NCI-H69 (cell line): ENCODE measurements at places on chromosomes 13 and 19.
A peak's percentile ranks its signal among the peaks of the same experiment; 100 is the strongest.

GRCh38 chr19:51158474-51159129 lies 16.5 kb downstream of the SIGLEC7 start:
- peak; percentile 57 for DNase-seq

GRCh38 chr19:32442650-32443049 lies 37.1 kb downstream of the DPY19L3 start:
- no peak for DNase-seq

DNA sequence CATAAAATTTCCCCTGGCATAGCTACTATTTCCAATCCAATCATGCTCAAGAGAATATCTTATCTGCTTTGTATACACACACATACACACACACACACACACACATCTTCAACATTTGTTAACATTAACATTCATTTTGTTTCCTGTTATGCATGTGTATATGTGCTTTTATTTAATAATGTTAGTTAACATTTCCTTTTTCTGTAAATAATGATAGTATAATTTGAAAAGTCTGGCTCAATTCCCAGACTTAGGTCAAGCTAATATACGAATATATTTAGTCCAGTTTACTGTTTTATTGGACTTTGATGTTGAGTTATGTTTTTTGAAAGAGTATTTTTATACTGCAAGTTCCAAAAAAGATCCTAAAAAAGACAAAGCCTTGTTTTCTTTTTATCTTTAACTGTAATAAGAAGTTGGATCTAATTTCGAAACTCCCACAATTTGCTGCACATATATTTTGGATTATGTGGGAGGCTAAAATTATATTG lies 1072.4 kb downstream of the EFNB2 start:
- no peak for DNase-seq

DNA sequence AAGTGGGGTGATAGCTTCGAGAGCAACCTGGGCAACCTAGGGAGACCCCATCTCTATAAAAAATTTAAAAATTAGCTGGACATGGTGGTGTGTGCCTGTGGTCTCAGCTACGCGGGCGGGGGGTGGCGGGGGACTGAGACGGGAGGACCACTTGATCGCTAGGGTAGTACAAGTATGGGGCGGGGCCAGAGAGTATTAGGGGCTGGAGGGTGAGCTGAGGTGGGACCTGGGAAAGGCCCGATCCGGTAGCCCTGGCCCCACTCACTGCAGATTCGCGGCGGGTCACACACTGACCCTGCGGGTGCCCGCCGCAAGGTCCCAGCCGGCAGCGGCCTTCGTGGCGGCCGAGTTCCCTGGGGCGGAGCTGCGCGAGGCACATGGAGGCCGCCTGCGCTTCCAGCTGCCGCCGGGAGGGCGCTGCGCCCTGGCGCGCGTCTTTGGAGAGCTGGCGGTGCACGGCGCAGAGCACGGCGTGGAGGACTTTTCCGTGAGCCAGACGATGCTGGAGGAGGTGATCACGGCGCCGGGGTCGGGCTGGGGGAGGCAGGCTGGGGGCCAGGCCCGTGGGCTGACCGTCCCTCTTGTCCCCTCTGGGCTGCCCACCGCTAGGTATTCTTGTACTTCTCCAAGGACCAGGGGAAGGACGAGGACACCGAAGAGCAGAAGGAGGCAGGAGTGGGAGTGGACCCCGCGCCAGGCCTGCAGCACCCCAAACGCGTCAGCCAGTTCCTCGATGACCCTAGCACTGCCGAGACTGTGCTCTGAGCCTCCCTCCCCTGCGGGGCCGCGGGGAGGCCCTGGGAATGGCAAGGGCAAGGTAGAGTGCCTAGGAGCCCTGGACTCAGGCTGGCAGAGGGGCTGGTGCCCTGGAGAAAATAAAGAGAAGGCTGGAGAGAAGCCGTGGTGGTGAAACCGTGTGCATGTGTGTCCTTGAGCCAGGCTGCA lies 2.0 kb upstream of the ARHGAP45 start:
- peak; percentile 82 for DNase-seq

- no peak for DNase-seq
Measured at GRCh38 chr19:5360003-5360780, 19.6 kb upstream of the PTPRS start.

DNA sequence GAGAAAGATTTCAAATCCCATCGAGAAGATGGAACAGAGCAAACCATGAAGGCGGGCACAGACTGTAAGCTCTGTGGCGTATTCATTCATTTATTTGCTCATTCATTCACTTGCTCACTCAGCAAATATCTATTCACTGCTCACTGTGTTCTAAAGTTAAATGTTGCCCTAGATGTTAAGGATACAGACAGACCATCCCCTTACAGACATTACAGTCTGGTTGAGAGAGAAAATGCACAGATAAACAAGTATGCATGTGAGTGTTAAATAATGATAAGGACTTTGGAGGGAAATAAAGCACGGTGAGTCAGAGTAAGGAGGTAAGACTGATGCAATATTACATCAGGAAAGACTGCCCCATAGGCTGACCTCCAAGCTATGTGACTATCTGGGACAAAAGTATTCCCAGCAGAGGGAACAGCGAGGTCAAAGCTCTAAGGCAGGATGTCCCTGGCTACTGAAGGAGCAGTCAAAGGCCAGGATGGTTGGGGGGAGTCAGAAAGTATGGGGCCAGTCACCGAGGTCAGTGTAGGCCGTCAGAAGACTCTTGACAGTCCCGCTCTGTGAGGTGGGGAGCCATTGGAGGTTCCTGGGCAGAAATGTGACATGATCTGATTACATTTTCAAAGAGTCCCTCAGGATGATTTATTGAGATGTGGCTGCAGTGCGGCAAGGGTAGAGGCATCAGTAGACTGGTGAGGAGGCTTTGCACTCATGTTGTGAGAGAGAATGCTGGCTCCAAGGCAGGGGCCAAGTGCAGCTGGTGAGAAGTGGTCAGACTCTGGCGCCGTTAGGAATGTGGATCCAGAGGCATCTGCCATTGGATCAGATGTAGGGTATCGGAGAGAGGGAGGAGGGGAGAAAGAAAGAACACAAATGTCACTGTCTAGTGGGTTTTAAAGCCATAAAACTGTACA lies 37.9 kb downstream of the MBNL2 start:
- no peak for DNase-seq

DNA sequence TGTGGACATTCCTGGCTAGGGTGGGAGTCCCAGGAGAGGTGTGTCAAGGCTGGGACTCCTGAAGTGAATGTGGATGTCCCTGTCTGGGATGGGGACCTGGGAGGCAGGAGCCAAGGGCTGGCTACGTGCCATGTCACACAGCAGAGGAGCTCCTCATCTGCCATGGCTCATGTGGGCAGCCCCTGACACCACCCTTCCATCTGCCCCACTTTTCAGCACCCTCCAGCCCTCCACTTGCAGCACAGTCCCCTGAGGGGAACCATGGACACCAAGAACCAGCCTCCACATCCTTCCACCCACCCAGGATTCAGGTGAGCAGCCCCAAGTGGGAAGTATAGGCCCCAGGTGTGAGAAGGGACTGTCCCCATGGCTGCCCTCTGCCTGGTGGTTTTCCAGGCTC lies 1.7 kb downstream of the ZNF446 start:
- no peak for DNase-seq

- no peak for DNase-seq
Measured at GRCh38 chr19:33368074-33368864, 5.2 kb upstream of the CEBPG start.

GRCh38 chr13:57569986-57570385 lies 61.6 kb upstream of the PCDH17 start:
- DNase-seq: no peak

DNA sequence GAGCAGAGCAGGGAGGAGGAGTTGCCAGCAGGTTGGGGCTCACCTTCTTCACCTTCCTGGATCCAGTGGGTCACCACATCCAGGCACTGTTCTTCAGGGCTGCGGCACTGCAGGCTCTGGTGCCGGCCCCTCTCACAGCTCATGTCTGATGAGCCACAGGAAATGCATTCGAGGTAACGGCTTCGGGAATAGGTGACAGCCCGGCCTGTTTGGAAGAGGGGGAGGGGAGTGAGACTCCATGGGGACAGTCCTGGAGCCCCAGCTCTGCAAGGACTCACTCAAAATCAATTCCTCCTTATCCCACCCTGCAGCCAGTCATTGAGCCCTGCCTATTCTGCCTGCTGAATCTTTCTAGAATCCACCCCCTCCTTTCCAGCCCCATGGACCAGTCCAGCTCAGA lies 13.5 kb downstream of the PLAUR start:
- no peak for DNase-seq

- DNase-seq: no peak
Measured at GRCh38 chr19:58046856-58047255, 12.2 kb upstream of the ZNF135 start.

GRCh38 chr13:47723898-47724297 lies 277.2 kb downstream of the SUCLA2 start:
- no peak for DNase-seq

DNA sequence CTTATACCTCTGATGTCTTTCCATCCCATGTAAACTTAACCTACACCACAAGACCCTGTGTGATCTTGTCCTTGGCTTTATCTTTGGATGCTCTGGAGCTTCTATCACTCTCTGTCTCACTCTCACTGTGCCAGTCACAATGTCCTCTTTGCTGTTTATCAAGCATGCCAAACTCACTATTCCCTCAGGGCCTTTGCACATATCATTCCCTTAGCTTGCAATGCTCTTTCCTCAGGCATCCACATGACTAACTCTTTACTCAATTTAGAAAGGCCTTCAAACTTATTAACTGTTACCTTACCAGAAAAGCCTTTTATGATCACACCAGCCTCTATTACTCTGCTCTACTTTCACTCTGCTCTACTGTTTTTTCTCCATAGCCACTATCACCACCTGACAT lies 354.1 kb downstream of the RFC3 start:
- no peak for DNase-seq

DNA sequence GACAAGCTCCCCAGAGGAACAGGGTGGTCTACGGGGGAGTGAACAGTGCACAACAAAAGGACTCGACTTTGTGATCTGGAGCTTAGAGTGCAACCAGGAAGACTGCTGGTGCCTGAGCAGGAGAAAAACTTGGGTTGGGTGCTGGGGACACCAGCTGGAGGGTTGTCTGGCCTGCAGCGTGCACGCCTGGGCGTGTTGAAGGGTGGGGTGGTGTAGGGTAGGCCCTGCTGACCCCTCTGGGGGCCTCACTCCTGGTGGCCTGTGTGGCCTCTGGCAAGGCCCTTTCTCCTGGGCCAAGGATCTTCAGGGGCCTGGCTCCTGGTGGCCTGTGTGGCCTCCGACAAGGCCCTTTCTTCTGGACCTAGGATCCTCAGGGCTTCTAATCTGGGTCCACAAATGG lies 4.7 kb upstream of the RSPH6A start:
- no peak for DNase-seq

DNA sequence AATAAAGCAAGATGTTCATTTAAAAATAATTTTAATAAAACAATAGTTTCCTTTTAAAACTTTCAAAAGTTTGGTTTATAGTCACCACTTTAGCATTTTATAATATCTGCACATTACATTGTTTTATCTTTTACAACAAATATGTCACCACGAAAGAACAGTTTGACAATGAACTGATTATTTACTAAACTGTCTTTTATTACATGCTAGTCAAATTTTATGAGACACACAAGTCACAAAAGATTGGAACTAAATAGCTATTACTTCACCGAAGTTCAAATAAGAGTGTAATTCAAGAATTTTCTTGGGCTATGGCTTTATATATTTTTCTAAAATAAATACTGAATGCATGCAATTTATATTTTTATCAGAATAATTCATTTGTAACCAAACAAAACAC lies 57.5 kb upstream of the EEF1AKMT1 start:
- DNase-seq: no peak

DNA sequence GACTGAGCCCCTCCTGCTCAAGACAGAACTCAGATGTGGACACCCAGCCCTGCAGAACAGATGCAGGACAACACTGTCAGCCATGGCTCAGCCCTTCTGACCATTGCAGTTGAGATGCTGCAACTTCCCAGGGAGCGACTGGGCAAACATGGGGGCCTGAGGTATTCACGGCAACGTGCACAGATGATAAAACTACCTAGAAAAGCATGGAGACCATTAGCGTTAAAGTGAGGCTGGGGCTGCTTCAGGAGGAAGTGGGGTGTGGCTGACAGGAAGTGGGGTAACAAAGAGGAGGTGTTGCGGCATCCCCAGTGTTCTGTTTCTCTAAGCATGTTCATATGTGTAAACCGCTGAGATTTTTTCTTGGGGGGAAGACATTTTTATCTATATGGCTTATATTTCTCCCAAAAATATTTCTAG lies 1.3 kb upstream of the SIGLEC9 start:
- no peak for DNase-seq

GRCh38 chr19:31357315-31357673 lies 8.1 kb upstream of the TSHZ3 start:
- DNase-seq: no peak

- DNase-seq: no peak
Measured at GRCh38 chr19:38765214-38765613, 8.1 kb downstream of the LGALS7 start.

GRCh38 chr19:49061445-49061844 lies 3.2 kb downstream of the NTF4 start:
- no peak for DNase-seq

DNA sequence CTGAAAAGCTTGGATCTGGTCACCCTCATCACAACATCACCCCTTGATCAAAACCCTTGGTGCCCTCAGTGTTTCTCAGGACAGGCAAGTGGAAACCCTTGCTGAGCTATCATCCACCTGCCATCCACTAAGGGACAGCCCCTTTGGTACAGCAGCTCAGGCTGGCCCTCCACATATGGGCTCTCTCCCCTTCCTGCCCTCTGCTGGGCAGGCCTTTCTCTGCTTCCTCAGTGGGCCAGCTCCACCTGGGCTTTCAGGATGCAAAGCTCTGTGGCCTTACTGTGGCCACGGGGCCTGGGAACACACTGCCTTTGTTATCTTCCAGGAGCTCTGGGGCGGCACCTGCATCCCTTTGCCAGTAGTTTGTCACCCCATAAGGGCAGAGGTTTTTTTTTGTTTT lies 4.9 kb downstream of the SUGP1 start:
- no peak for DNase-seq

DNA sequence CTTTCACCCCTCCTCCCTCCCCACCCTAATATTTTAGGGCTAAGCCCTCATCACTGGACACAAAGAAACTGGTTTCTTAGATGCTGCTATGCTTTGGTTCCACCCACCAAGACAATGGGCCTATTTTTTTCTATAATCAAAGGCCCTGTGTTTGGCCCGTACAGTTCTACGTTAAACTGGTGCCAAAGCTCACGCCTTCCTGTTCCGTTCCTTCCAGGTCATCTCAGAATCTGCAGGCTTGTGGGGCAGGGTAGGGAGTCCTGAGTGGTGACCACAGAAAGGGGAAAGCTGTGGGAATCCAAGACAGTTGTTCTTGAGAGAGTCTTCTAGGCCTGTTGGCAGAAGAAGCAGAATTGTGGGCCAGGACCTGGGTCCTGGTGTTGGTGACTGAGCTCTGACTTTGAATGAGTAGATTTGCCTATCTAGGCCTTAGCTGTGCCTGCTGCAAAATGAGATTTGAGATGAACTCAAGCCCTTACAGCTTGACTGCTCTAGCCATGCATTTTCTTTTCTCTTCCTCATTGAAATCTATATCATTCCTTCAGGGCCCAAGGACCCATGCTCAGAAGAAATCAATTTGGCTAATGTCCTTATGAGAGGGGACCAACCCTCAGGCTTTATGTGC lies 19.1 kb upstream of the CXCL17 start:
- no peak for DNase-seq

- DNase-seq: peak; percentile 70
Measured at GRCh38 chr19:10887616-10888367, 16.4 kb downstream of the CARM1 start.
